ENCODE measurements at places on chromosomes 12 and 14.

GRCh38 chr14:63231766-63232165 lies 27.5 kb downstream of the RHOJ start:
- DNase-seq = no peak

GRCh38 chr12:19834592-19834991 lies 395.3 kb downstream of the AEBP2 start:
- no peak for DNase-seq

DNA sequence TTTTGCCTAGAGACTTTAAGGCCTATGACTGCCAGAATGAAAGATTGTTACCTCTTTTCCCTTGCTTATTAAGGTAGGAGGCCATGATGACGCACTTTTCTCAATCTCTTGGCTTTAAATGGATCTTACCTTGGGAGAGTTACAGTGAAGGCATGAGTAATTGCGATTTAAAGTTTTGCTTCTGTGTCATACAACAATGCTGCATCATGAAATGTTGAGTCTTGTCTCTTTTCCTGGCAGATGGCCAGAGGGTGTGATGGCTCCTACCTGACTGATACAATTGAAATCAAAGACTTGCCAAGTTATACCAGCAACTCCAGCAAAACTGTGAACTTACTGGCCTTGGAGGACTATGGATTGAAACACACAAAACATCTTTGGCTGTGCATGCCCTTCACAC lies 17.2 kb upstream of the LRRK2 start:
- no peak for DNase-seq

GRCh38 chr12:20184514-20184913 lies 183.8 kb upstream of the PDE3A start:
- DNase-seq = no peak

- no peak for DNase-seq
Measured at GRCh38 chr14:91349481-91350074, 68.0 kb downstream of the CCDC88C start.

DNA sequence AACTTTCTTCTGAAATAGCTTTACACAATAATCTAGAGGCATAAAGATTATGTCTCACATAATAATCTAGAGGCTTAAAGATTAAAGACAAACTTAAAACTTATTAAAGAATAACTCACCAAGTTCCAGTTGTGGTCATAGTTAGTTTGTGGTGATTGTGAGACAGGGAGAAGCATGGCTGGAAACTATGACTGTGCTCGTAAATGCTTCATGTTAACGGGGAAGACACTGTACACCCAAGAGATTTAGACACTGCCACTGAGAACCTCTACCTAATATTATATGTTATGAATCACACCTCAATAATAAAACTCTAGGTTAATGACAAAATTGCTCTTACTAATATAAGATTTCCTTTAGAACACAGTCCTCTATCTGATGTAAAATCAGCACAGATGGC lies 541.6 kb downstream of the TMEM121 start:
- DNase-seq = no peak

- DNase-seq = no peak
Measured at GRCh38 chr12:8078398-8078797, 3.7 kb upstream of the NECAP1 start.

DNA sequence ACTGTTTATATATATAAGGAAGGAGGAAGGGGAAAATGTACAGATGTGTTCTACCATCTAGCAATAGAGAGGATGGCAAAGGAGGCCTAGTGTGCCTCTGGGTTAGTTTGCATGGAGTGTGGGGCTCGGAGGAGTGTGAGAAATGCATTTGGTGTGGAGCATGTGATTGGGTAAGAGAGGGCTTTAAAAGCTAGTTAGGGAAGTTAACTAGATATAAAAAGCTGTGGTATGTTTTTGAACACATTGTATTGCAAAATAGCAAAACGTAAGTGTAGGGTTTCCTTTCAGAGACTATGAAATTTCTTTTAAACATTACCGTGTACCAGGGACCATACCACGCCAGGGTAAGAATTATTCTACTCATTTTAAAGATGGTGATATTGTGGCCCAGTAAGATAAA lies 53.3 kb upstream of the STXBP6 start:
- DNase-seq = no peak

DNA sequence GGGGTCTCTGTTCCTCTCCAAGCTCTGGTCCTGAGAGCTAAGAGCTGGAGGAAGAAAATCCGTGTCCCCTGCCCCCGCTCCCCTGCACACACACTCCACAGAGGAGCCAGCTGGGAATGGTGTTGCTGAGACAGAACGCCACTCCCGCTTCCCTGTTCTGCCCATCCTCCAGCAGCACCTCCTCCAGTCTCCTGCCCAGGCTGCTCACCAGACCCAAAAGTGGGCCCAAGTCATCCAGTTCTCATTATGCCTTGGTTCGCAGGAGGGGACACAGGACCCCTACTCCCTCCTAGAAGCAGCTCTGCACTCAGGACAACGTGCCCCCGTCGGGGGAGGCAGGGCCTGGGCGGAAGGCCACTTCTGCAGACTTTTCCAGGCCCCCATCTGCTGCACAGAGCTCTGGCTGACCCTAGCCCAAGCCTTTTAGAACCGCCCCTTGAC lies 830 bp upstream of the TRMT61A start:
- DNase-seq = no peak

DNA sequence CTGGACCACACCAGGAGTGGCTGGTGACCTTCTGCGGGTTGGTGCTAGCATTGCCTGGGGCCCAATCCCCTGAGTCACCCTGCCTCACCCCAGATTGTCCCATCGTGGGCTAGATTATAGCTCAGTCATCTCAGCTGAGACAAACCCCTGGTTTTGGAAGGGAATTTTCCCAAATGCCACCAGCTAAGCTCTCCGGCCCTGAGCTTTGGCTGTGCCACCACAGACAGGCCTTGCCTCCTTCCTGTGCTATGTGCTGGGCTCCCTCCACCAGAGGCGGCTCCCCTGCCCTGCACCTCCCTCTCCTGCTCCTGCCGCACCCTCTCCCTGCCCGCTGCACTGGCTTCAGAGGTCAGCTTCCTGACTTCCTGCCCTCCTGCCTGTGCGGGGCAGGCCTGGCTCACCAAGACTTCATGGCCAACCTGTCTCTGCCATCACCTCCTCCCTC lies 196.3 kb downstream of the TSPAN9 start:
- DNase-seq = no peak

GRCh38 chr12:65313719-65314317 lies 35.3 kb downstream of the MSRB3 start:
- DNase-seq = no peak

- no peak for DNase-seq
Measured at GRCh38 chr12:130868412-130868811, 3.5 kb upstream of the RAN start.

GRCh38 chr14:99755629-99756603 lies 37.3 kb upstream of the EML1 start:
- peak; percentile 80 for DNase-seq

- DNase-seq = no peak
Measured at GRCh38 chr12:131784909-131785762, 43.1 kb upstream of the MMP17 start.

DNA sequence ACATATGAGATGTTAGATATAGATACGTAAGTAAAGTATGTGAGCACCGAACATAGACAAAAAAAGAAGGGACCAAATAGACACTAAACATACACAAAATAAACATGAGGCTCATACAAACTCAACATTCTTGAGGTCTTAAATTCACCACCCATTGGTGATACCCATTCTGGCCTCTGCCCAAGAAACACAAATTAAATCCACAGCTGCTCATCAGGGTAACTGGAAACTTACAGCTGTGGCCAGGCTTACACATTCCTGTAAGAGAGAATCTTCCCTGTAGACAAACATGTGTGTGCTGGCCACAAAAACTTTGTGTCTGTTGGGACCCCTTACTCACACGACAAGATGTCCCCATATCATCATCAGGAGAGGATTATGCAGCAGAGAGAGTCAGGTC lies 22.4 kb downstream of the MAGOHB start:
- DNase-seq = no peak

DNA sequence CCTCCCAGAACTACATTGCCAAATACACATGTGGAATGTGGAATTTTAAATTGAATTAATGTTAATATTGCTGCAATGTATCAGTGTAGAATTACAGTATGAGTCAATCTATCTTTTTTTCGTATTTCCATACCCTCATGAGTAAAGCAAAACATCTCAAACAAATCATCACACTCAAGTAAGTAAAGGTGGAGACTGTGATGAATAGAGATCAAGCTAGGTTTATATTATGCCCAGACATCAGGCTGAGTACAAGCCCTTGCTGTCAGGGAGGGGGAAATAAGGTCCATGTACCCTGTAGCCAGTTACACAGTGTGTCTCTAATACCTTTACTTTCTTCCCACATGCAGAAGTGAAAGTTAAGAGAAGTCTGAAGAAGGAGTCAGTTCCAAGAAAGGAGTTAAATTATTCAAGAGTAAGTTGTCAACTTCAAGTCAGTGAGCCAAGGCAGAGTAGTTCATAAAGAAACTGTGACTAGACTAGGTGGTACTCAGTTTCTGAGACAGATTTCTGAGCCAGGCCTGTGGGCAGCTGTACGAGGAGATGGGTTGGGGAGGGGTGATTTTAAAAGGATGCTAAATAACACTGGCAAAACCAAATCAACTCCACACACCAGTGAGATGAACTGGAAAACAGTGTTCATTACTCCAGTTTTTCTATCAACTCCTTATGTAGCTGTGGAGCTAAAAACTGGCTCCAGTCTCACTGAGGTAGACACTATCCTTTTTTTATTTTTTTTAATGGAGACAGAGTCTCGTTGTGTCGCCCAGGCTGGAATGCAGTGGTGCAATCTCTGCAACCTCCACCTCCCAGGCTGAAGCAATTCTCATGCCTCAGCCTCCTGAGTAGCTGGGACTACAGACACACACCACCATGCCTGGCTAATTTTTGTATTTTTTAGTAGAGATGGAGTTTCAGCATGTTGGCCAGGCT lies 23.8 kb upstream of the STK38L start:
- no peak for DNase-seq

- DNase-seq = no peak
Measured at GRCh38 chr14:91862417-91862816, 4.9 kb downstream of the TC2N start.

- DNase-seq = no peak
Measured at GRCh38 chr12:104446646-104447421, 9.9 kb upstream of the CHST11 start.

GRCh38 chr14:100011628-100012325 lies 53.4 kb upstream of the EVL start:
- DNase-seq = no peak

DNA sequence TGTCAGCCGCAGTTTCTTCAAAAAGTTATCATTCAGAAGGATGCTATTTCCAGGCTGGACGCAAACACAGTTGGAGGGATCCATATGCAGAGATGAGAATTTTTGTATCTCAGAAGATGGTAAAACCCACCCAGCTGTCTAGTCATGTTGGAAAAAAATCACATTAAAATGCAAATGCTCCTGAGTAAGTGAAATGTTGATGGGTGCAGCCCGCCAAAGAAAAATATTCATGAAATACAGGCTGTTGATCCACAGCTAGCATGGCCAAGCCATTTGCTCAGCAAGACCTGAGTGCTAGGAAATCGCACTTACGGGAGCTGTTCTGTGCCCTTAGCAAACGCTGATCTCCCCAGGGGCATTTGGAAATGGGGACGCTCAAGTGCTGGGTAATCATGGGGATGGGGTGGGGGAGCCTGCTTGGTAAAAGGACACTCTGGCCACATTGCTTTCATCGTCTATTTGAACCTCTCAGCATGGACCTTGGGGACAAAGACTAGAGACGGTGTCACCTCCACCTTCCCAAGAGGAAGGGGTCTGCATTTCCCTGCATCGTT lies 25.7 kb downstream of the TUNAR start:
- no peak for DNase-seq

- no peak for DNase-seq
Measured at GRCh38 chr12:120078868-120079267, 37.7 kb downstream of the RAB35 start.

DNA sequence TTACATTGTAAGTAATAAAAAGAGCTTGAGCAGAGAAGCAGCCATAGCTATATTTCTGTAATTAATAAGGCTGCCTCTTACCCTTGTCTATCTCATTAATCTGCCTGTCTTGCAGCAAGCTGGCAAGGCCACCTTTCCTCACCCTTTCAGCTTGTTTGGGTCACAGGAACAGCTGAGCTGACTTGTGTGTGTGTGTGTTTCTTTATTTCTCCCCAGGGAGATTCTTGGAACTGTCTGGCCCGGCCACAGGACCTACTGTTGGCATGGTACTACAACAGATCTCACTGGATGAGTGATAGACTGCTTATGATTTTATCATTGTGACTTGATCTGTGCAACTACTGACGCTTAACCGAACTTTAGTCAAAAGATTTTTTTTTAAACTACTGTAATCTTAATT lies 213.7 kb downstream of the SLC2A13 start:
- no peak for DNase-seq

GRCh38 chr12:27802511-27802910 lies 22.5 kb upstream of the MANSC4 start:
- DNase-seq = no peak

DNA sequence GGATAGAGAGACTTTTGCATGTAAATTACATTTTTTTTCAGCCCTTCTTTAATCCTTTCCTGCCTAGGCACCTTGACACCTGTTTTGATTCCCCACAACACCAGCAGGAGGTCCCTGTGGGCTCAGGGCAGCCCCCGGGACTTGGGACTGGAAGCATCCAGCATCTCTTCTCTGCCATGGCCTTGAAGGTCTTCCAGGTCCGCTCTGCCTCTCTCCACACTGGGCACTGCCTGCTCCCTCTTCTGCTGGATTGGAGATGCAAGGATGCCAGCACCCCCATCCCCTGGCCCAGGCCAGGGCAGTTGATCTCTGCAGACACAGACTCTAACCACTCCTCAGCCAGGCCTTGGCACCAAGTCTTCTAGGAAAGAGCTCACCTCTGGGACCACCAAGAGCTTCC lies 134.5 kb upstream of the C14orf180 start:
- no peak for DNase-seq

DNA sequence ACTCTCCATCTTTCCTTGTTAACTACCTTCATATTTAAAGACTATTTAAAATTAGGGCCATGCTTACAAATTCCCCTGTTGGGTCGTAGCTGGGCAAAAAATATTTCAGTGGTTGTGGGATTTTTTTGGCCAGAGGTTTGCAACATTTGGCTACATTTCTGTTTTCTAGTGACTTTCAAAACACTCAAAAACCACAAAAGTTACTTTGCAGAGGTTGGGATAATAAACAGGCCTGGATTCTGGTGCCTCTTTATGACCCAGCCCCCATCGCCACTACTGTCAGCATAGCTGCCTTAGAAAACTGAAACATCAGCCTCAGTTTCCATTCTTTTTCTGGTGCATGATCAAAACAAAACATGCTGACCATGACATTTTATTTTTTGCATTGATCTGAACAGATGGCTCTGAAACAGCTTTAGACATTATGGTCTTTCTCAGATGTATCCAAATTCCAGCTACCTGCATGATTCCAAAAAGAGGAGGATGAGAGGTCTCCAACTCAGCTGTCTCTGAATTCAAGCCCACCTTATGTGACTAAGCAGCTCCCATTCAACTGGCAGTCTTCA lies 5.2 kb downstream of the DPF3 start:
- DNase-seq = no peak

DNA sequence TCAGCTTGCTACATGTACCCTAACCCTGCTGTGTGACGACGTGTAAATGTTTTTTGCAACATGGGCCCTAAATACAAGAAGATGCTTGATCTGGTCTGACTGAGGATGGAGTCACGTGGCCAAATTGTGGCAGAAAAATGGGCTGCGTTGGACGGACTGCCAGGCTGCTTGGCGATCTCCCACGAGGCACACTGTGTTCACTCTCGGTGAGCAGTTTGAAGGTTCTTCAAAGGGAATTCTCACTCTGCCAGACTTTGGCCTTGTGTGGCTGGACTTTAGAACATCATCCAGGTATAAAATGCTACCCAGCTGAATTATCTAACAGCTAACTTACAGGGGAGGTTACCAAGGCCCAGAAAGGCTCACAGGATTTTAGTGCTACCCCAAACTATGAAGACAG lies 85.1 kb downstream of the KDM2B start:
- no peak for DNase-seq

- no peak for DNase-seq
Measured at GRCh38 chr12:13666806-13667205, 314.6 kb downstream of the GRIN2B start.
